Daoy (cell line): ENCODE measurements at places on chromosomes 2 and 18. TPM values are rescaled to one million over a fixed set of nuclear protein-coding genes. Genes with fewer than 3 reads are reported as not detected.

Gene CDH19
- not detected in 2 replicates for total RNA-seq

Gene ELAC1
- total RNA-seq = 8.3 and 13.0 TPM in 2 replicates

Gene DSG1
- not detected in 2 replicates for total RNA-seq

Gene RUFY4
- not detected in 2 replicates for total RNA-seq

Gene LTBP1
- total RNA-seq = 46.4 and 60.2 TPM in 2 replicates

Gene RAB6C
- total RNA-seq = not detected in 2 replicates

GRCh38 chr2:201975964-201976612, 57.6 kb upstream of the FZD7 start:
- no peak for DNase-seq

DNA sequence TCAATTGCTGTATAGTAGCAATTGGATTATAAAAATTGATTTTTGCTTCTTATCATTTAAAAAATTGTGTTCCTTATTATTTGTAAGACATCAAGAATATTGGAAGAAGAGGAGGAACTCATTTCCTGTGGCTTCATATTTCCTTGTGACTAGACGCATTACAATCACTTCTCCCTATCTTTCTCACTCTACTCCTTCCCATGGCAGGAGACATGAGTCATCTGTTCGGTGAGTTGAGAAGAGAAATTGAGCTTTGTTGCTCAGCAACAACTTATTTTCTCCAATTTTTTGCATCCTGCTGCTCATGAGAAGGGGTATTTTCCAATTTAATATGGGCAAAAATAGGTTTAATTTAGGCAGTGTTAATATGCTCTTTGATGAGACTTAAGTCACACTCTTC, 1783.9 kb downstream of the SUCLG1 start:
- DNase-seq = no peak

GRCh38 chr2:61853086-61853846, 594 bp downstream of the FAM161A start:
- DNase-seq = peak; percentile 75

GRCh38 chr2:237603718-237604362, 13.3 kb upstream of the RAB17 start:
- peak; percentile 64 for DNase-seq

- DNase-seq = no peak
These were observed 1.7 kb upstream of the QPCT start for GRCh38 chr2:37342591-37343220.

DNA sequence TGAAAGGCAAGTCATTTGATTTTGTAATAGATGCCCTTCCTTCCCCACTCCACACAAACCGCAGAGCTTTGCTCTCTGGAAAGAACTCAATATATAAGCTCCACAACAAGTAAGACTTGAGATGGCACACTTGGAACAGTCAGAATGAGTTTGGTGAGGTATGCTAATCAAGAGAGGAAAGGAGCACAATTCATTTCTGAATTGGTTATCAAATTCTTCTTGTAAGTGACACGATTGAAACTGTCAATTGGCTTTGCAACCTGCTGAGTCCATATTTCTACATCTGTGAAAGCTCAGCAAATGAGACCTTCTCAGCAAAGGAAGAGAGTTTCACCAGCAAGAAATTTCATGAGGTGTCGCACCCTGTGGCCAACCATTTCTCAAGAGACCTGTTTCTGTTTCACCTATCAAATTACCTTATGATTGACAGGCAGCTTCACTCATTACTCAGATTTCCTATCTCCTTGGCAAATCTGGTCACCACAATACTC, 19.1 kb downstream of the CTLA4 start:
- DNase-seq = no peak

GRCh38 chr2:33015421-33016142, 68.8 kb downstream of the LTBP1 start:
- peak; percentile 69 for DNase-seq

- peak; percentile 4 for DNase-seq
These were observed 934 bp downstream of the MYO5B start for GRCh38 chr18:50193796-50194630.

DNA sequence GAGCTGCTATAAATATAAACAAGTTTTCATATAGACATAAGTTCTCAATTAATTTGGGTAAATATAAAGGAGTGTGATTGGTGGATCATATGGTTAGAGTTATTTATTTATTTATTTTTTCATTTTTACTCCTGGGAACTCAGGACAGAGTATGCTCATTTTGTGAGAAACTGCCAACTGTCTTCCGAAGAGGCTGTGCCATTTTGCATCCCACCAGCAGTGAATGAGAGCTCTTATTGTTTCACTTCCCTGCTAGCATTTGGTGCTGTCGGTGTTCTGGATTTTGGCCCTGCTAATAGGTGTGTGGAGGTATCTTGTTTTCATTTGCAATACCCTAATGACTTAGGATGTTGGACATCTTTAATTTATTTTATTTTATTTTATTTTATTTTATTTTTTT, 50.4 kb upstream of the XPO1 start:
- no peak for DNase-seq

DNA sequence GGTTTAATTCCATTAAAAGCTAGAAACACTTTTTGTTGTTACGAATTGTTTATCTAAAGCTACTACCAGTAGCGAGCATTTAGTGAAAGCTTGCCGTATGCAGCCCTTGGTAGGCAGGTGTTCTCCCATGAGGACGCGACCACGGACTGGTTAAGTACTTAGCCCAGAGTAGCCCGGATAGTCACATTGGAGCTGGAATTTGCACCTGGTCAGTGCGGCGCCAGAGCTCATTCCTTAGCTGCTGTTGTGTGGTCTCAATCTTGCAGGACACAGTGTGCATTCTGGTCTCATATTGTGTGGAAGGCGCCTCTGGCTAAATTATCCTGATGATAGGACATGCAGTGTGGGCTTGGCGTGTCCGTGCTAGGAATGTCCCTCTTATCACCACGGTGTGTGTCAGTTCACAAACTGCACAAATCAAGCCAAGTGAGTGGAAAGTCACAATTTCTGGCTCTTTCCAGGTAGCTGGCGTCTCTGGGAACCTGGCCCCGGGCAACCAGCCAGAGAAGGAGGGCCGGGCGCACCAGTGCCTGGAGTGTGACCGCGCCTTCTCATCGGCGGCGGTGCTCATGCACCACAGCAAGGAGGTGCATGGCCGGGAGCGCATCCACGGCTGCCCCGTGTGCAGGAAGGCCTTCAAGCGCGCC, 133.3 kb downstream of the ZNF236 start:
- DNase-seq = no peak

- no peak for DNase-seq
These were observed 39.1 kb downstream of the STK17B start for GRCh38 chr2:196131949-196132925.

DNA sequence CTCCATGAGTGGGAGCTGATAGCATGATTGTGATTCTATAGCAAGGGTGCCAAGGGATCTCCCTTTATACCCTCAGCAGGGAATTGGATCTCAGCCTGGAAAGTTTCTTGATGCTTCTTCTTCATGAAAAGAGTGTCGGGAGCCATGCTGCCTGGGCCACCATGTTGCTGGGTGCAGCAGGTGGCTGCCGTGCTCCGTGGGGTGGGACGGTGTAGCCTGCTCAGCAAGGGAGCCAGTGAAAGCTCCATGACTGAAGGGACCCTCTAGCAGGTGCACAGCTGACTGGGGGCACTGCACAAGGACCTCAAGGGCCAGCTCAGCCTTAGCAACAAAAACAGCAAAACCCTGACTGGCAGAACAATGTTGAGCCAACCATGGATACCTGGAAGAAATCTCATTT, 368.9 kb upstream of the HS6ST1 start:
- no peak for DNase-seq

GRCh38 chr2:170711774-170712652, 3.1 kb upstream of the SP5 start:
- DNase-seq = no peak
